Endodermal cell (in vitro differentiated cells): ENCODE measurements at places on chromosomes 1 and 21. TPM values are rescaled to one million over a fixed set of nuclear protein-coding genes. Genes with fewer than 3 reads are reported as not detected.

DNA sequence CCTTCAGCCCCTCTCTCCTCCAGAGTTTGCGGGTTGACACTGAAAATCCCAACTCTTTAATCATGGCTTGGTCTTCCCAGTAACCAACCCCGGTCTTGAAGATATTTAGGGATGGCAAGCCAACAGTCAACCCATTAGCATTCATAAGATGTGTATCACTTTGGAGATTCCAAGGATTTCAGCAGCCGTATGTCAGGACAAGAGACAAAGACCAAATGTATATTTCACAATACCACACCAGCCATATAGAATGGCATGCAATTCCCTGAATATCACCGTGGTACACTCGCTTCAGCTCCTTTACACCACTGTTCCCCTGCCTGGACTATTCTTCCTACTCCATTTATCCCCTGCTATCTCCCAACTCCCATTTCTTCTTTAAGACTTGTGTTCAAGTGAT, 109.2 kb downstream of the CSMD2 start:
- DNase-seq: no peak
- no peaks in the 10 kb centered on the region for H3K36me3 ChIP-seq
- no peaks in the 10 kb centered on the region for H3K4me1 ChIP-seq
- no peak overlapping the region for H3K27ac ChIP-seq

Gene BTBD19
- 5.0 to 7.4 TPM (median 5.3 TPM) in 3 replicates for total RNA-seq

GRCh38 chr1:5150191-5150590, 495.8 kb downstream of the AJAP1 start:
- H3K4me3 ChIP-seq: no peak overlapping the region
- no peak overlapping the region for H3K27ac ChIP-seq
- no peaks in the 10 kb centered on the region for H3K27me3 ChIP-seq
- DNase-seq: no peak

DNA sequence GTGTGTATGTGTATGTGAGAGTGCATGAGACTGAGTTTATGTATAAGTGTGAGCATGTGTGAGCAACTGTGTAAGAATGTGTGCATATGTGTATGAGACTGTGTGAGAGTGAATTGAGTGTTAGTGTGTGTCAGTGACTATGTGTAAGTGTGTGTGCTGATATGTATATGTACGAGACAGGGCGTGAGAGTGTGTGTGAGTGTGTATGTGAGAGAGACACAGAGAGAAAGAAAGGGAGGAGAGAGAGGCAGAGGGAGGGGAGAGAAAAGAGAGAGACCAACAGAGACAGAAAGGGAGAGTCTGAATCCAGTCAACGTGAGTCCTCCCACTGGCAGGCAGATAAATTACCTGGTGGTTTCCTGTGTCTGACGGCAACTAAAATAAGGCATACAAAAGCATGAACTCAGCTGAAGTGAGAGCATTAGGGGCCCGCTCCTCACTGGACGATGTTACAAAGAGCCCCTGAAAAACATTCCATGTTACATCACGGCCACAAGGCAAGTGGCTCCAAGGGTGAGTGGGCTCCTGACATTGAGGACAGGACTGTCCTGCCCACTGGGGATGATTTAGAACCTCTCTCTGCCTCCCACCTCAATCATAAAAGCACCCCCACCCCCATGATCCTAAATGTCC, 66.6 kb upstream of the TIAM1 start:
- no peak overlapping the region for H3K27ac ChIP-seq
- no peak overlapping the region for H3K4me3 ChIP-seq
- H3K27me3 ChIP-seq: no peaks in the 10 kb centered on the region
- no peak for DNase-seq
- no peaks in the 10 kb centered on the region for H3K36me3 ChIP-seq

Gene KCNA3
- 0.18 and 0.20 TPM in 2 replicates for total RNA-seq

Gene GJB3
- 0.38 to 2.0 TPM (median 0.88 TPM) in 3 replicates for total RNA-seq

Gene RGS2
- total RNA-seq: 14.2 to 18.0 TPM (median 14.8 TPM) in 3 replicates

- H3K27ac ChIP-seq: no peak overlapping the region
- H3K27me3 ChIP-seq: no peaks in the 10 kb centered on the region
- H3K4me3 ChIP-seq: no peak overlapping the region
- no peaks in the 10 kb centered on the region for H3K4me1 ChIP-seq
- H3K36me3 ChIP-seq: no peaks in the 10 kb centered on the region
- DNase-seq: no peak
These were observed 196.4 kb downstream of the KAZN start for GRCh38 chr1:14794906-14795305.

GRCh38 chr21:14114251-14114650, 96.5 kb downstream of the LIPI start:
- peak; percentile 67 for DNase-seq
- H3K36me3 ChIP-seq: peaks cover 21% of the 10 kb centered on the region
- no peaks in the 10 kb centered on the region for H3K27me3 ChIP-seq
- H3K27ac ChIP-seq: no peak overlapping the region
- H3K4me1 ChIP-seq: no peaks in the 10 kb centered on the region

DNA sequence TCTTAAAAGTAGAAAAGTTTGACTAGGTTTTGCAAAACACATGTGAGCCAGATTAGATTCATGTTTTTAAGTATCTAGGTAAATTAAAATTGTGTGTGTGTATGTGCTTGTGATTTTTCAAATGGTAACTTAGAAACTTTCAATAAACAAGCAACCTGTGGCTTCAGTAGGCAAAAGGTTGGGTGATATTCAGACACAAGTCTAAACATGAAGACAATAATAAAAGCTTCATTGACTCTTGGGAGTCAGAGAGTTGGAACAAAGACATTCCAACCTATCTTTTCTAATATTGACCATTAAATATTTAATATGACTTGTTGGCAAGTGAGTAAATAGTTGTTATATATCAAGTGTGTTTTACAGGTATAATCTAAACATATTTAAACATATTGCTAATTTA, 1049.6 kb upstream of the ADGRL4 start:
- H3K4me1 ChIP-seq: no peaks in the 10 kb centered on the region
- H3K36me3 ChIP-seq: no peaks in the 10 kb centered on the region
- no peak overlapping the region for H3K27ac ChIP-seq
- no peak for DNase-seq
- no peaks in the 10 kb centered on the region for H3K27me3 ChIP-seq
- no peak overlapping the region for H3K4me3 ChIP-seq
